ENCODE measurements at places on chromosomes 2 and 18.

DNA sequence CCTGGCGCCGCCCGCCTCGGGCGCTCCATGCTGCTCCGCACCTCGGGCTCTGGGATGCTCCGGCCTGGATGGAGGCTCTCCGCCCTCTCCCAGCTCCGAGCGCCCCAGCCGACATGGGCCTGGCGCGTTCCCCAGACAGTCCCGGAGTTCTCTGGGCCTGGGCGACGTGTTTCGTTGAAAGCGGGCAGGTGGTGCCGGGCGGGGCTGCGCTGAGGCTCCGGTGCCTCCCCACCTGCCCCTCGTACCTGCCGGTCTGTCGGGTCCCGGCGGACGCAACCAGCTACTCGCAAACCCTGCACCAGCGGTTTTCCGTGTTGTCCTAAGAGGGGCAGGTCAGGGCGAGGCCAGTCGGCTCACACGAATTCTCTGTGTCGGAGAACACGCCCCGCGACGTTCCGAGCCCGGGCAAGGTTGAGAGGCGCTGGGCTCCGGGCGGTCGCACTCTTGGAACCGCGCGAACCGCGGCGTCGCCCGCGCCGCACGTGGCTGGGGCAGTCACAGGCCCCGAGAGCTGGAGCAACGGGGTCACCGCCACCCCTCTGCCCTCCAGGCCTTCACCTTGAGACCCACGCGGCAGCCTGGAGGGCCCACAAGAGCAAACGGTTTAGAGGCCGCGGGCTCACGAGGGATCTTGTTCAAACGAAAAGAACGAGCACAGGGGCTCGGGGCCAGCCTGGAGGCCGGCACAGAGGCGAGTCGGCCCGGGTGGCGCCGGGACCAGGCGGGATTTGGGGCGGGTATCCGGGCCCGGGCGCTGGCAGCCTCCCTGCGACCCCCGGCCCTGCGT lies 4.2 kb upstream of the SIX2 start:
- DNase-seq: no peak

GRCh38 chr18:48724442-48724841 lies 185.6 kb downstream of the CTIF start:
- no peak for DNase-seq

- no peak for DNase-seq
These were observed 2.8 kb downstream of the SP9 start for GRCh38 chr2:174337337-174338146.

DNA sequence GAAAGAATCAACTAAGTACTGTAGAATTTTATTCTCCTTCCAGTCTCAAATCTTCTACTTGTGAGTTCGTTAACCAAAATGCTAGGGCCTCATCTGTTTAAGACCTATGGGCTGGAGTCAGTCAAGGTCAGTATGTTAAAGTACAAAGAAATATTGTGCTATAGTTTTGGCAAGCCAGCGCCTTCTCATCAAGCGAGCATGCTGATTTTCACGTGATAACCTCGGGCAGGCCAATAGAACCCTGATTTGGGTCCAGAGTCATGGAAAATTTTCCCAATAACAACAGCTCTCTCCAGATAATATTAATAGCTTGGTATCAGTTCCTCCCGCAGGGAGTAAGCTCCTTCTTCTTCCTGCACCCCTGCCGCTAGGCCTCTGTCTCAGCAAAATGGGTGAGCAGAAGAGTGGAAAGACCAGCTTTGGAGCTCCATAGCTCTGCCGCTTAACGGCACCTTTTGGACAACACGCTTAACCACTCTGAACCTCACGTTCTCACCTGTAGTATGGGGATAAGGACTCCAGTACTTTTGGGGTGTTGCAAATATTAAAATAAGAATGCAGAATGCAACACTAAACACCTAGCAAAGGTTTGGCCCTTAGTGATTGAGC lies 11.7 kb downstream of the CABLES1 start:
- DNase-seq: no peak

DNA sequence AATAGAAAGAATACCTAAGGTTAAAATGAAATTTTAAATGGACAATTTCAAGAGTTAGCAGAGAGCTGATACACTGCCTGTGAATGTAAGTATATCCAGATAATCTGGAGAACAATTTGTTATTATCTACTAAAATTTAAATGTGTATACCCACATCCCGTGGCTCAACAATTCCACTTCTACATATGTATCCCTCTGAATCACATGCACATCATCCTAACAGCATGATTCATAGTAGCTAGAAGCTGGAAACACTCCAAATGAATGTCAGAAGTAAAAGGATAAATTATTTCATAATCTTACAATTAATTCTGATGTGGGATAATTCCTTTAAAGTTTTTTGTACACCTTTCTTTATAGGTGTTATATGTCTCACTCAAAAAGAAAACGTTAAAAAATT lies 87.9 kb downstream of the CNTNAP5 start:
- no peak for DNase-seq

DNA sequence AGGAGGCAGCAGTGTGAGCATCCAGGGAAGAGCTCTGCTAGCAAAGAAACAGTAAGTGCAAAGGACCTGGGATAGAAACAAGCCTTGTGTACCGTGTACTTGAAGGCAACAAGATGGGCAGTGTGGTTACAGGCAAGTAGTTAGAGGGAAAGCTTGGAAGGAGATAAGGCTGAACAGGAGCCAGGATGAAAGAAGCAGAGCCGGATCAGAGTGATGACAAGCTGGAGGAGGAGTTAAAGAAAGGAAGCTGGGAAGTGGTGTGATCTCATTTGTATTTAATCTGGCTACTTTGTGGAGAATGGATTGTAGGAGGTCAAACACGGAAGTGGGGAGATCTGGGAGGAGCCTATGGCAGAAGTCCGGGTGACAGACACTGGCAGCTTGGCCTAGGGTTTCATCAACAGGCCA lies 44.7 kb upstream of the VPS54 start:
- DNase-seq: no peak

DNA sequence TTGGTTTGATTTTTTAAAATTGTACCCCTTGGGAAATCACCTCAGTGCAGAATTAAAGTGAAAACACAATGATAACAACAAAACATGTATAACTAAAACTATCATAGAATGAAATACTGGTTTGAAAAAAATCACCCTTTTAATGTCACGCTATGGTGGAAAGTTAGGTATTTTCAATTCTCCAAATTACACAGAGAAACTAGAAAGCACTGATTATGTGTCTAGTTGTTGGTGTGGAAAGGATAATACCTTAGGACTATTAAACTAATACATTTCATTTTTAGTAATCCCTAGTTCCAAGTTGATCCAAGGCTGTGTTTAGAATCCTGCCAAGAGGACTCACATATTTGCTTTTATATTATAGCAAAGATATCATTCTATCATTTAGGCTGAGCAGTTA lies 71.2 kb downstream of the NUP35 start:
- no peak for DNase-seq

GRCh38 chr2:108320326-108320922 lies 31.7 kb downstream of the SULT1C2 start:
- no peak for DNase-seq

All from stimulated activated CD4-positive, alpha-beta T cell treated with anti-CD3 and anti-CD28 coated beads, TNF-alpha, amount 100 ng/mL, for 1 hour (primary cell).